ENCODE measurements at places on chromosomes 1 and 21.

DNA sequence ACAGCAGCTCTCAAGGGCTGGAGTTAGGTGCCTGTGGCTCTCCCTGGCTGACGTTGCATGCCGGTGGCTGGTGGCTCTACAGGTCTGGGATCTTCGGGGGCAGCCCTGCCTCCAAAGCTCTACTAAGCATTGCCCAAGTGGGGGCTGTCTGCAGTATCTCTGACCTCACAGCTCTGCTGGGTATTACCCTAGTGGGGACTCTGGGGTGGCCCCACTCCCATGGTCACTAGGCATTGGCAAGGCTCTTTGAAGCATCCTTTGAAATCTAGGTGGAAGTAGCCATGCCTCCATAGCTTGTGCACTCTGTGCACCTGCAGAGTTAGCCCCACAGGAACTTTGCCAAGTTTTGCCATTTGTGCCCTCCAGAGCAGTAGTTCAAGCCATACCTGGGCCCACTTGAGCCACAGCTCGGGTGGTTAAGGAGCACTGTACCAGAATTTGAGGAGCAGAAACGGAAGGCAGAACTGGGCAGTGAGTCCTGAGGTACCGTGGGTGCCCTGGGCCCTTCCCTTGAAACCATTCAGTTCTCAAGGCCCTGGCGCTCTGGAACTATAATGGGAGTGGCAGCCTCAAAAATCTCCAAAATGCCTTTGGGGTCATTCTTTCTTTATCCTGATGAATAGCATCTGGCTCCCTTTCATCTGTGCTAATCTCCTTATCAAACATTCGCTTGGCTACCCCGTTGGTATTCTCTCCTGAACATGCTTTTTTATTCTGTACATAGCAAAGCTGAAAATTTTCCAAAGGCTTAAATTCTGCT, 15.4 kb downstream of the GJA4 start:
- no peaks in the 10 kb centered on the region for H3K27me3 ChIP-seq
- H3K4me1 ChIP-seq, result no peaks in the 10 kb centered on the region
- peak; percentile 37 for DNase-seq
- H3K36me3 ChIP-seq, result no peaks in the 10 kb centered on the region
- H3K4me3 ChIP-seq, result no peak overlapping the region

- no peaks in the 10 kb centered on the region for H3K36me3 ChIP-seq
- H3K27me3 ChIP-seq, result no peaks in the 10 kb centered on the region
- DNase-seq, result no peak
- peak overlapping the region; percentile 89 for H3K27ac ChIP-seq
- H3K4me1 ChIP-seq, result peaks cover 94% of the 10 kb centered on the region
Measured at GRCh38 chr1:3531928-3532327, 77.5 kb downstream of the ARHGEF16 start.

DNA sequence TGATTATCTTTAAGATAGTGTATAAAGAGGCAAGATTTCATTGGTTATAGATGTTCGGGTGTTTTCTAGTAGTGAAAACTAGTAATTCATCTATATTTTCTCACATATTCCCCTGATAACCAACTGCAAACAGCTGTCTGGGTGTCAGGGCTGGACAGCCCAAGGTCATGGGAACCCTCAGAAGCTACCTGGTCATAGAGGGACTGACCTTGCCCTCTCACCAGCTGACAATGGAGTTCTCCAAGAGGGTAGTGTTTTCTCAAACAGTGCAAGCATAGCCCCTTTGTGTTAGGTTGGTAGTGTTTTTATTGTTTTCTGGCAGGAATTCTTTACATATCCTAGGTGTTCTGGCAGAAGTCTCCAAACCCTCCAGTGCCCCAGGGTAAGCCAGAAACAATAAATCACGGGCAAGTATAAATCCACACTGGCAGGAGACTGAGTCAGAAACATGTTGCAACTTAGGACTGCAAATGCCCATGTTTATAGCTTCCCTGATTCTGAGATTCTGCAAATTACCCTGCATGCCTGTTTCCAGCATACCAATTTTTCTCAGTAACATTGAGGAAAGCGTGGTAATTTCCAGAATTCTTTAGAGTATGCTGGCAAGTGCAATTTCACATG, 82.8 kb upstream of the ATP1A1 start:
- H3K4me1 ChIP-seq, result peaks cover 41% of the 10 kb centered on the region
- no peaks in the 10 kb centered on the region for H3K27me3 ChIP-seq
- H3K4me3 ChIP-seq, result no peak overlapping the region
- DNase-seq, result no peak
- H3K27ac ChIP-seq, result peak overlapping the region; percentile 47

DNA sequence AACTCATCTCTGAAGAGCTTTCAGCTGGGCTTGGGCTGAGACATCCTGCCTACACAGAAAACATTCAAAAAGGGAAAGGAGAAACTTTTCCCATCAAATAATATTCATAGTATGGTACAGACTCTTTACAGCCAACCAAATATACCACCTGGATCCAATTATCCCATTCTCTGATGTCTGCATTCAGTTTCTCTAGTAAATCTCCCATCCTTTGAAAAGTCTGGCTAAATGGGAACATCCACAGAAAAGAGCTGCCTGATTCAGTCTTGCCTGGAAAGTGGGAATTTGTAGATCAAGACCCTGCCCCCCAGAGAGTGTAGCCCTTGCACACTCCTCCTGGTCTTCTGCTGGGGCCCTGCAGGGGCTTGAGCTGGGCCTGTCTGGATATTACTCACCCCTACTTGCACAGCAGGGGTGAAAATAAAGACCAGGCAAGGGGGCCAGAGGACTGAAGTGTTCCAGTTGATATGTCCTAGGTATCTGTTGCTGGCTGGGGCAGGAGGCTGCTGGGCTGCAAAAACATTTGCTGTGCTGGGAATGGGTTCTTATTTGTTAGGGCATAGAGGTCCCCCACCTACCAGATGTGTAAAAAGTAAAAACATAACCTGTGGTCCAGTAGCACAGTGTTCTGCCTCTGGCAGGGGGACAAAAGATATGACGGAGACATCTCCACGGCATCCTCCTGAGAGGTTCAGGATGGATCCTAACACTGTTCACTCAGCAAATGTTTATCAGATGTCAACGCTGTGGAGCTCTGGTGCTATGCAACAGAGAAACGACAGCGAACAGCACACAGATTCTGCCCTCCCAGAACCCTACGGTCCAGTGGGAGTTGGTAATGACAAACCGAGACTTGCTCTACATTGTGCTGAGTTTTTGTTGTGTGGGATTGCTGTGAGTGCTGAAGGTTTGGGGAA, 140.3 kb downstream of the PLXNA2 start:
- no peak overlapping the region for H3K4me3 ChIP-seq
- no peaks in the 10 kb centered on the region for H3K4me1 ChIP-seq
- no peak for DNase-seq
- no peak overlapping the region for H3K27ac ChIP-seq
- no peaks in the 10 kb centered on the region for H3K27me3 ChIP-seq
- H3K36me3 ChIP-seq, result no peaks in the 10 kb centered on the region
